Activated naive CD4-positive, alpha-beta T cell treated with Interleukin-2 at 50 U/mL for 16 hours (primary cell): ENCODE measurements at places on chromosomes 7 and 10.

DNA sequence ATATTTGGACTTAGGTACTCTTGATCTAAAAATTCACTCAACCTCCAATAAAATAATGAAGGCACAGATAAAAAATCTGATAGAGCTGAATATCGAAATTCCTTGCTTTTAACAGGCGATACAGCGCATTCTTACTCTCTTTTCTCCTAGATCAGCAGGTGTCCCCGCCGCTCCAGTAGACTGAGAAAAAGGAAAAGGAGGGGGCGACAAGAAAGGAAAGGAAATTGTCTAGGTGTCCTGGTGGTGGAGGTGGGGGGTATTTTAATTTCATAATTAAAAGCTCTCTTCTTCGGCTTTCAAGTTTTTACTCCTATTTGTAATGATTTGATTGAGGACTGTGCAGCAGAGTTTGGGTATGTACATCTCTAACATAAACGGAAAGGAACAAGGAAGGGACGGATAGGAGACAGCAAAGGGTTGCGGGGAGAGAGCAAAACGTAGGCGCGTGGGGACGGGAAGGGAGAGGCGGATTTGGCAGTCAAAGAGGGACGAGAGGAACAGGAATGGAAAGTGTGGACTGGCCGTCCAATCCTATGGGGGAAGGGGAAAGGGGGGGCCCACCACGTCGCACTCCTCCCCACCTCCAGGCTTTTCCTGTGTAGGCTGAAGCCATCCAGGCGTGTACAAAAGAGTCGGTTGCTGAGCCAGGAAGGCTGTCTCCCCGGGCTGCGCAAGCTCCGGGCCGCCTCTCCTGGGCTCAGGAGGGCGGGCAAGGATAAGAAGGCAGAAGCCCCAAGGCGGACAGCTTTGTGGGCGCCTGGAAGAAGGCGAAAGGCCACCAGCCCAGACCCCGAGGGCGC, 875 bp upstream of the HECTD2 start:
- peak; percentile 45 for DNase-seq

- DNase-seq, result no peak
These were observed 158.9 kb upstream of the TMEM106B start for GRCh38 chr7:12052211-12052610.

DNA sequence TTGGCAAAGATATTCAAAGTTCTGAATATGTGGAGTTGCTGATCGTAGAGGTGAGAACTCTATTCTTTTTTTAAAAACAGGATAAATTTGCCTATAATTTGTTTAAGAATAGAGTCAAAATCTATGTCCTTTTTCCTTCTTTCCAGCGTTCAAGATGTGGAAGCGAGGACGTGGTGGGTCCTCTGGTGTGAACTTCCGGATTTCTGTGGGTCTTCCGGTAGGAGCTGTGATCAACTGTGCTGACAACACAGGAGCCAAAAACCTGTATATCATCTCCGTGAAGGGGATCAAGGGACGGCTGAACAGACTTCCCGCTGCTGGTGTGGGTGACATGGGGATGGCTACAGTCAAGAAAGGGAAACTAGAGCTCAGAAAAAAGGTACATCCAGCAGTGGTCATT, 40.5 kb upstream of the SP8 start:
- no peak for DNase-seq

- DNase-seq, result no peak
These were observed 25.9 kb downstream of the PRKG1 start for GRCh38 chr10:51100221-51100620.

- no peak for DNase-seq
These were observed 702.4 kb upstream of the FZD8 start for GRCh38 chr10:36344240-36345174.

DNA sequence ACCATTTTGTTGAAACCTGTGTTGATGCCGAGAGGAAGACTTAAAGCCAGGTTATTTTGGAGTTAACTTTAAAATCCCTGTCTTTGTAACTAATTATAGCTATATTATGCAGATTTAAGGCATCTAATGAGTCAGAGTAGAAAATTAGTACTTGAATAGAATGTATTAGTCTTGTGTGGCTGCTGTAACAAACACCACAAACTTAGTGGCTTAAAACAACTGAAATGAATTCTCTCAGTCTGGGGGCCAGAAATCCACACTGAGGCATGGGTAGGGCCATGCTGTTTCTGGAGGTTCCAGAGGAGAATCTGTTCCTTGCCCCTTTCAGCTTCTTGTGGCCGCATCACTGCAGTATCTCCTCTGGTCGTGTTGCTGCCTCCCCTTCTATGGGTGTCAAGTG, 8.5 kb upstream of the KLF6 start:
- DNase-seq, result no peak

GRCh38 chr7:18861514-18862118, 255.8 kb downstream of the TWIST1 start:
- DNase-seq, result no peak

DNA sequence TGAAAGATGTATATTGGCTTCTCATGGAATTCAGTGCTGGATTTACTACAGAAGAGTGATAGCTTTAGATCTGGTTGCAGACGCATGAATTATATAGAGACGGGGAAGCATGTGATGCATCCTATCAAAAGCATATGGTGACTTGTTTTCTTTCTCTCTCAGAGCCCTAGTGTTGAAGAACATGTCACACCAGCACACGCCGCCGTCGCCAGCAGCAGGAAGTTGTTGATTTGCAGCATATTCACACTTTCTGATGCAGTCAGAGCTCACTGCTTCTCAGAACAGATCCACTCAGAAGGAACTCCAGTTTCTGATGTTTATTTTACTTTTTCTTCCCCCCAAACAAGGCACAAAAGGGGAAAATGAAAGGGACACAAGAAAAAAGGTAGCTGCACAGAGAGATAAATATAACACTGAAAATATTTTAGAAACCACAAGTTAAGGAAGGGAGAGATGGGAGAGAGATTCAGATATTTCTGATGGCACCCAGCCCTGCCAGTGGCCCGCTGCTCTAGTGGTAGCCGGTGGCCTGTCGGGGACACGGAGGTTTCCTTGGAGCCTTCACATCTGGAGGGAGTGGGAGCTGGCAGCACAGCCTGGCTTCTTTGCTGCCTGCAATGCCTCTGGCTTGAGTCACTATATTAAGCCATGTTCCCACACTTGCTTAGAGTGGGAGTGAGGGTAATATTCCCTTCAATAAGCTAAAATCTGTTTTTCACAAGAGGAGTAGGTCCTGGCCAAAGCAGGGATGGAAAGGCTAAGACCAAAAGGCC, 123.2 kb downstream of the NRP1 start:
- peak; percentile 9 for DNase-seq

- DNase-seq, result peak; percentile 65
These were observed 29.3 kb upstream of the ADD3 start for GRCh38 chr10:109978481-109978880.

DNA sequence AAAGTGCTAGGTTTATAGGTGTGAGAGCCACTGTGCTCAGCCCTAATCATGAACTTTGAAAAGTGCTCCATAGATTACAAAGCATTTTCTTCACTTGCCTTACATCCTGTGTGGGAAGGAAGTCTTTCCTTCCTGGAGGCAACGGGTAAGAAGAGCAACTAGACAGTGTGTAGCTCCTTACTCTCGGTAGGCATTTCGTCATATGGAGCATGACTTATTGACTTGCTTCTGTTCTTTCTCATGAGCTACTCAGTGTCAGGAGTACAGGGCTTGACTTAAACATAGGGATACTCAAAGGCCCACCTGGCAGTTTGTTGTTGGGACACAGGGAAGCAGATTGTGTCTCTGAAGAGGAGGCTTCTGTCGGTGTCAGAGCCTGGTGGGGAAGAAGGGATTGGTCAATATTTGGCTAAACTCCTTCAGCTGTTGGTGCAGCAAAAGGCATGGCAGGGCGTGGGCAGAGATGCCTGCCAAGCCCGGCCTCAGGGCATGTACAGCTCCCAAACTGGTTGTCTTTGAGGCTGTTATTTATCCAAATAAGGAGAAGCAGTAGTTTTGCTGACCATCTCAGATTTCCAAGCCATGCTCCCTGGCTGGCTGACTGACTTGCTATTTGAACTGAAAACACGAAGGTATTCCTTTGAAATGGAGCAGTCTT, 248.9 kb downstream of the KIAA1217 start:
- DNase-seq, result no peak

GRCh38 chr7:88458279-88458678, 151.6 kb upstream of the STEAP4 start:
- DNase-seq, result no peak

DNA sequence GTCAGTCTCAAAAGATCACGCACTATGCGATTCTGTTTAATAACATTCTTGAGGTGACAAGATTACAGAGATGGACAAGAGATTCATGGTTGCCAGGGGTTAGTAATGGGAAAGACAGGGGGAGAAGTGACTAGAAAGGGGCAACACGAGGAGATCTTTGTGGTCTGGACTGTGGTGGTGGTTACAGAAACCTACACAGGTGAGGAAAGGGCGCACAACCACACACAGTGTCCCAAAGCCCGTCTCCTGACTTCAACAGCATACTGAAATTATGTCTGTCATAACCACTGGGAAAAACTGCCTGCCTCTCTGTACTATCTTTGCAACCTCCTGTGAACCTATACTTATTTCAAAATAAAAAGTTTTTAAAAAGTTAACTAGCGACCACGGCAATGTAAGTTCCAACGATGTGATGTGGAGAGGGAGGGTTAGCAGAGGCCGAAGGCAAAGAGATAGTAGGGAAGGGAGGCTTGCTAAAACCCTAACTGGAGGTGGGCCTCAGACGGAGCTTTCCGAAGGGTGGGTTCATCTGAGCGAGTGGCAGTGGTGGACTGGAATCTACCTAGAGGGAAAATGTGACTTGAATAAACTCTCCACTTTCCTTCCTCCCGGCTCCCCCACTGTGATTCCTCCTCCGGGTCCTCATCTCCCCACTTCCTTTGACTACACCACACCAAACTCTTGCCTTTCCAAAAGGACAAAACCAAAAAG, 43.7 kb downstream of the GNA12 start:
- DNase-seq, result no peak

DNA sequence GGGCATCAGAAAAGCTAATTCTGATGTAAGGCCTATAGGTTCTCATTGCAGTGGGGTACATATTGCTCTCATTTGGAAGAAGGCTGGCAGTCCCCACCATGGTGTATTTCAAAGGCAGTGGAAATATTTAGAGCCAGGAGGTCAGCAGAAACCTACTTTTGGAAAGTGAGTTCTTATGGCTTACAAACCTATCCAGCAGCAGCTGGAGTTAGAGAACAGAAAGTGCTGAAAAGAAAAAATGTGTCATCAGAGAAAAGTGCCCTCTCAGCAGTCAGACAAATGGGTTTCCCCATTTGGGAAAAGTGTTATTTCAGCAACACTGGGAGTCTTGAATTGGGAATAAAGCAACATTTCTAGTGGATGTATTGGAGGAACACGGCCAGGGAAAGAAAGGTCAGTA, 105.7 kb upstream of the IGFBP3 start:
- no peak for DNase-seq

DNA sequence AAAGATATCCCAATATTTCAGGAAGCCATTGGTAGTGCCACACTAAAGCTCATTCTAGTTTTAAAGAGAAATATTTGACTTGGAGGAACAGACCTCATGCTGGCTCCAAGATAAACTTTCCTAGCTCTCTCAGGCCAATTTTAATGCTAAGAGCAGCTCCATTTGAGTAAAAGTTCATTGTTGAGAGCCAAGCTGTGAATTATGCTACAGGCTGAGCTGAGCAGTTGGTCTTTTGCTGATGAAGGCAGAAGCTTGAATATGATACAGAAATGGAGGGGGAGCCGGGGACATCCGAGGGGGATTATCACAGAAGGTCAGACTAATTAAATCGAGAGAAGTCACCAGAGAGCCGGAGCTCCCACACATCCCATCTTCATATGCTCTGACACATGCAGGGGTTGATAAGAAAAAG, 175.7 kb upstream of the AUTS2 start:
- no peak for DNase-seq

DNA sequence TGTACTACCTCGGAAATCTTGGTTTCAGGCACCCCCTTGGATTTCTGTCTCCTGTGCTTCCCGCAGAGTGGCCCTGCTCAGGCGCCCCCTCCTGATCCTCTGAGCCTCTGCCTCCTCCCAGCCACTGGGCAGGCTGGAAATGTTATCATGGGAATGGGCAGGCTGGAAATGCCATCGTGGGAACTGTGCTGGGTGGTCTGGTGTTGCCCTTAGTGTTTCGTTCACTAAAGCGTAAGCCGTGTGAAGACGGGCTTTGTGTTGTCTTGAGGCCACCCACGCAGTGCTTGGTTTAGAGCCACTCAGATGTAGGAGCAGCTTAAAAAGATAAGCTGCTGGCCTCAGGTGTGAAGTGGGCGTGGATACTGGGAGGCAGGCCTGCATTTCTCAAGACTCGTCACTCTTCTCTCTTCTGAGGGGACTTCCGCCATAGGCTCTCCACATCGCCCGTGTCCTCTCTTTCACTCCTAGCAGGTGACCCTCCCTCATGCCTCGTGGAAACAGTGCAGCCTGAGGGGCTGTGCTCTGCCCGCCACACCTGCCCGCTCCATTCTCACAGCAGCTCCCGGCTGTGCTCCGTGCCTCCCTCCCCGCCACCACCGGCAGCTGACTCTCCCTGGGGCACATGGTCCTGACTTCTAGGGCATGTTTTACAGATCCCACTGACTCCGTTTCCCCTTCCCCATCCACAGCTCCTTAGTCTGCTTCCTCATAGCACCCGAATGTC, 28.5 kb downstream of the PPP2R2D start:
- DNase-seq, result no peak

DNA sequence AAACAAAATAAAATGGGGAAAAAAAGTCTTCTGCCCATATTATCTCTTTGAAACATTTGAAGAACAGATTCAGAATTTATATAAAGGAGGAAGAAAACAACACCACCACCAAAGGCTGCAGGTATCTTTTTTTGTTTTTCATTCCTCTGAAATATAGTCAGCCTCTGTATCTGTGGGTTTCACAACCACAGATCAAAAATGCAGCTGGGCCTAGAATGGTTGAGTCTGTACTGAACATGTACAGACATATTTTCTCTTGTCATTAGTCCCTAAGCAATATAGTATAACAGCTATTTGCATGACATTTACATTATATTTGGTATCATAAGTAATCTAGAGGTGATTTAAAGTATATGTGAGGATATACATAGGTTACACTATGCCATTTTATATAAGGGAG, 559.7 kb upstream of the LRRN3 start:
- DNase-seq, result no peak

GRCh38 chr7:86598721-86599120, 45.0 kb upstream of the GRM3 start:
- no peak for DNase-seq

DNA sequence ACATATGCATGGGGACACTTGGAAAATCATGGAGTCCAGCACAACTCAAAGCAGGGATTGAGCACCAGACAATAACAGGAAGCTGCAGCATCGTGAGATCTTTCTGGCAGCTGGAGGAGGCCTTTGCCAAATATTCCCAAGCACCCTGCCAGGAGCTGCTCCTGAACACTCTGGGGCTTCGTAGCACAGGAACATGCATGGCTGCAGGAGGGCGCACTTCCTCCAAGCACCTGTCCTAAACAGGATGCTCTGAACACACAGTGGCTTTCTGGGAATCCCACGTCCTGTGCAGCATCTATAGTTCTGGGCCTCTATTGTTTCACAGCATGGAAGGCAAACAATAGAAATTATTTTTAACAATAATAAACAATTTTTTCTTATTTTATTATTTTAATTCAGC, 4.1 kb downstream of the ABLIM1 start:
- no peak for DNase-seq

DNA sequence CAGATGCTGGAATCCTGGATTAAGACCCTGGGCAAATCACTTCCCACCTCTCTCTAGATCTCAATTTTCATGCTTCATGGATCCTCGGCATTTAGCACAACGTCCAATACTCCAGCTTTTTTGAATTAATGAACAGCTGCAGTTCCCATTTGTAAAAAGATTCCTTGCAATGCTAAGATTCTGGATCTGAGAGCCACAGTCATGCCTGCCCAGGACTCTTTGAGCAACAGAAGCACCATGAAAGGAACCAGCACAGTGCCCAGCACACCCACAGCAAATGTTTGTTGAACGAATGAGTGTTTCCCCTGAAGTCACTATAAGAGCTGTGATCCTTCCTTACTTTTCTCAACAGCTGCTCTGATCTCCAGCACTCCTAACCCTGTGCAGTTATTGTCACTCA, 20.8 kb upstream of the DDIT4 start:
- no peak for DNase-seq
